Hematopoietic multipotent progenitor cell (in vitro differentiated cells): ENCODE measurements at places on chromosomes 7 and 10.

DNA sequence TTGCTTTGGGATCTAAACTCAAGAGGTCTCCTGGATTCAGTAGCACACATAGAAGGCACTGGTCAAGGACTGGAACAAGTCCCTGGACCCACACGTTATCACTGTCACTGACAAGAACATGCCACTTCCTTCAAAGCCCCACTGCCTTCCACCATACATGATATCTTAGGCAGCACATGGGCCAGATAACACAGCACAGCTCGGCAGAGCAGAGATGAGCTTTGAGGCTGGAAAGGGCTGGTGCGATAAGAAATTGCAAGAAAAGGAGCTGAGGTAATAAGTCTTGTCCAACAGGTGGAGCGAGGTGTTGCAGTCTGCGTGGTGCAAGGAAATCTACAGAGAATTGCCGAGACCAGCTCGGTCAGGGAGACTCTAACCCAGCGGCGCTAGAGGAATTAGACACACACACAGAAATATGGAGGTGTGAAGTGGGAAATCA, 139.8 kb upstream of the CDK13 start:
- peak; percentile 42 for DNase-seq

DNA sequence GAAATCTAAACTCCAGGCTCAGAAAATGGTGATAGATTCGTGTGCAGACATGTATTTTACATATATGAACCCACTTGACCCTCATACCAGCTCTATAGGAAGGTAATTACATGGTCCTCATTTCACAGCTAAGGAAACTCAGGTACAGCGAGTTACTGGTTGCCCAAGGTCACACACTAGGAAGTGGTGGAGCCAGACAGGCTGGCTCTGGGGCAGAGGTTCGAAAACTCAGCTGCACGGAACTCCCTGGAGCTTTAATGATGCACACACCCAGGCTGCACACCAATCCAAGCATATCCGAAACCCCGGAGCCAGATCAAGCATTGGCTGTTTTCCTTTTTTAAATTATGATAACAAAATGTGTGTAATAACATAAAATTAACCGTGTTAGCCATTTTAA, 172.4 kb downstream of the COBL start:
- DNase-seq, result no peak

DNA sequence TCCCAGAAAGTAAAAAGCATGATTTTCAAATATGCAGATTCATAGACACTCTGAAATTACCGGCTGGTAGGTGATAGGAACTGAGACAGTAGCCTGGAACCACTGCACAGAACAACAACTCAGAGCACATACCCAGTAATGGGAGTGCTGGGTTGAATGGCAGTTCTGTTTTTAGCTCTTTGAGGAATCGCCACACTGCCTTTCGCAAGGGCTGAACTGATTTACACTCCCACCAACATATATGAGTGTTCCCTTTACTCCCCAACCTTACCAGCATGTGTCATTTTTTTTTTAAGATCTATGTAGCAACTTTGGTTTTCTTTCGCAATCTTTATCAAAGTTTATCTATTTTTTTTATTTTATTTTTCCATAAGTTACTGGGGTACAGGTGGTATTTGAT, 358.8 kb downstream of the CALN1 start:
- DNase-seq, result no peak

DNA sequence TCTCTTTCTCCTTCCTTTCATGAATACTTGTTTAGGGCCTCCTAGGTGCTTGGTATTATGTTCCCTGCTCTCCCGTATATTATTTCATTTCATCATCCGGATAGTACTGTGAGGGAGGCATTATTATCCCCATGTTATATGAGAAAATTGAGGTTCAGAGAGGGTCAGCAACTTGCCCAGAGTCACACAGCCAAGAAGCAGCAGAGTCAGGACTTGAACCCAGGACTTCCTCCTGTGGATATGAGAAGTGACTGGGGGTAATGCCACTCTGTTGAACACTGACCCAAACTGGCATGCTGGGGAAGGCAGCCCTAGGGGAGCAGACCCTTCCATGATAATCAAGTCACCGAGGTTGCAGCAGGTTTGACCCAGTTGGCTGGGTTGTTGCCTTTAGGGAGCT, 8.2 kb upstream of the SFRP5 start:
- no peak for DNase-seq

DNA sequence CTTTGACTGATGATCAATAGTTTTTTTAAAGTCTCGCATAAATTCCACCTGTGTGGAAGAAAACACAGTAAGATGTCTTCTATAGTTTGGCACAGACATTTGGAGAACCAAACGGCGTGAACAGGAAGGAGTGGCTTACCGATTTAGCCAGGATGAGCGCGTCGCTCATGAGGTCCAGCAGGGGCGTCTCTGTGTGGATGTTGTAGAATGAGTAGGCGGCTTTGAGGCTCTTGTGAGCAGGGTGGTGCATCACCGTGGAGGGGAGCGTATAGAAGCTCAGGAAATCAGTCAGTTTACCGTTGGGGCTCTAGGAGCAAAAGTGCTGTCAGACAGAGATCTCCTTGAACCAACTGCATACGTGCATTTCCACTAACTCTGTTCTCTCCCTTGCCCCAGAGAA, 15.5 kb downstream of the RPP38 start:
- no peak for DNase-seq

DNA sequence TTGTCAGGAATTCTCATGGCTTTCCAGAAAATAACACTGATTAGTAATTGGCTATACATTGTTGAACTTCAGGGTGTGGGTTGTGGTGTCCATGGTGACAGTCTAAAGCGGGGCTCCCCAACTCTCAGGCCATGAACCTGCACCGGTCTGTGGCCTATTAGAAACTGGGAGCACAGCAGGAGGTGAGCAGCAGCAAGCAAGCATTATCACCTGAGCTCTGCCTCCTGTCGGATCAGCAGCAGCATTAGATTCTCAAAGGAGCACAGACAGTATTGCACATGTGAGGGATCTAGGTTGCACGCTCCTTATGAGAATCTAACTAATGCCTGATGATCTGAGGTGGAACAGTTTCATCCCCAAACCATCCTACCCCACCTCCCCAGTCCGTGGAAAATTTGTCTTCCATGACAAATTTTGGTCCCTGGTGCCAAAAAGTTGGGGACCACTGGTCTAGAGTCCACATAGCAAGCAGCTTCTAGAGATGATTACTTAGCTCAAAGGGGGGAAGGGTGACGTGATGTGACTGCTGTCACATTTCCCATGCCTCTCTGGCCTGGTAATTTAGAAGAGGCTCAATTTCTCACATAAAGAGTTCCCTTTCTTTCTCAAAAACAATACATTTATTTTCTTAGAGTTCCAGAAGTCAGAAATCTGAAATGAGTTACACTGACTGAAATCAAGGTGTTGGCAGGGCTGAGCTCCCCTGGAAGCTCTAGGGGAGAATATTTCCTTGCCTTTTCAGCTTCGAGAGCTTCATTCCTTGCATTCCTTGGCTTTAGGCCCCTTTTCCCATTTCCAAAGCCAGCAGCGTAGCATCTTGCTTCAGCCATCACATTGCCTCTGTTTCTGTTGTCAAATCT, 17.6 kb upstream of the FAM221A start:
- DNase-seq, result no peak

DNA sequence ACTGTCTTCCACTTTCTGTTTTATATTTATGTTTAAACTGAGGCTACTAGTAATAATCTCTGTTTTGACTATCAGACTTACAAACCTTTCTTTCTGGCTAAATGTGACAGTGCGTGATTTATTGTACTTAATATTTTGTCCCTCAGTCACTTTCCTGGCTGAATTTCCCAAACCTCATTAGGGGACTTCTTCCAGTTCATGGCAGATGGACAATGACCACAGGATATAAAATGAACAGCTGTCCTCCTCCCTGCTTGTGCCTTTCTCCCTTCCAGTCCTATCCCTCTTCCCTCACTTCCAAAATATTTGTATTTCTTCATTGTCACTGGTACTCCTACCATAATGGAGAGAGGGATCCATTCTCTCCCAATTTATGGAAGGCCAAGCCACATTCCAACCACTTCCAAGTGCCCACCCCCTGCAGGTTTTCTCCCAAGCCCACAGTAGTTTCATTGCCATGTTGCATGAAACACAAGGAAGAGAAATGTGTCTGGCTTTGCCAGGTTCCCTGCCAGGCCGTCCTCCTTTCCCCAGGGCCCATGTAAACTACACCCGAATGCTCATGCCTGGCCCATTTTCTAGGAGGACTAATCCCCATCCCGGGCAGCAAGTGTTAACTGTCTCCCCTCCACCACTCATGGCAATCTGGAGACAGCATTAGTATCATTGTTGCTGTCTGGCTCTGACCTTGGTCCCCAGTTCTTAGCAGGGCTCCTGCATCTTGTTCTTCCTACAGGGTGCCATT, 269.5 kb upstream of the SLC26A5 start:
- no peak for DNase-seq

DNA sequence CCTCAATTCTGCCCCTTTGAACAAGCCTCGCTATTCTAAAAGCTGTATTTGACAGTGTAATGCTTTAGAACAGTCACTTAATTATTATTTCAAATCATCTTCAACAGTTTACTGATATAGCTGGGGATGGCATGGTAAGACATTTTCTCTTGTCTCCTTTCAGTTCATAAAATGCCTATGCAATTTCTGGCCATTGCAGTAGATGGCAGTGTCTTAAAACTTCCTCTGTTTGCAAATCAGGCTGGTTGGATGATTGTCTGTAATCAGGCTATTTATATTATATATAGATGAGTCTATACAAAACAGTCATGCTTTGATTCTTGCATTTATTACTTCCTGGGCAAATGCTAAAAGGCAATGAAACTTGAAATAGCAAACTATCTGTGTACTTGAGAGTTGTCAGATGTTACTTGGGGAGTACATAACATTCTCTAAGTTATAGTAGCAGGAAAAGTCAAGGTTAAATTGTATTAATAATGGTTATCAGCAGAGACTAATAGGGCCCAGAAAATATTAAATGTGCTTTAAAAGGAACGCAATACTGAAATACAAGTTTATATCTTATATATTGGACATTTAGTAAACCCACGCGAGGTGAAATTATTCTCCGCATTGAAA, 55.5 kb upstream of the LHFPL3 start:
- DNase-seq, result no peak

- DNase-seq, result no peak
Observed at GRCh38 chr10:48251525-48252353, 22.8 kb downstream of the FRMPD2 start.

GRCh38 chr7:99042957-99043356, 101.0 kb downstream of the SMURF1 start:
- no peak for DNase-seq

GRCh38 chr7:128219636-128220035, 21.4 kb upstream of the LEP start:
- DNase-seq, result no peak

GRCh38 chr10:109945473-109946177, 22.3 kb upstream of the XPNPEP1 start:
- DNase-seq, result no peak

GRCh38 chr10:80900661-80901060, 363.0 kb downstream of the SH2D4B start:
- DNase-seq, result no peak

DNA sequence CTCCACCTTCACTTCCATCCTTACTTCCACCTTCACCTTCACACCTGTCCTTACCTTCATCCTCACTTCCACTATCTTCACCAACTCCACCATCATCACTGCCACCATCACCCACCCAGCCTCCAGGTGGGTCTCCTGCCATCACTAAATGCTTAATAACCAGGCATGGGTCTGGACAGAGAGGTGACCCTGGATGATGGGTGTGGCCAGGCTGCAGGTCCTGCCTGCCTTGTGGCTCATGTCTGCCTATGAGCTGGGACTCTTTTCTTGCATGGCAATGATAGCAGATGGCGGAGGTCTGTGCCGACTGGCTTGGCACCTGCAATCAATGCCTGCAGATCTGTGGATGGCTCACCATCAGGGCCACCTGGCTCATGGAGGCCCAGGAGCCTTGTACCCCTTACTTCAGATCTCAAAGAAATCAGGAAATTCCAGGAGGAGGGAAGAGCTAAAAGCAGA, 60.1 kb upstream of the ELN start:
- DNase-seq, result no peak

GRCh38 chr7:18290865-18291264, 204.7 kb upstream of the HDAC9 start:
- DNase-seq, result no peak

DNA sequence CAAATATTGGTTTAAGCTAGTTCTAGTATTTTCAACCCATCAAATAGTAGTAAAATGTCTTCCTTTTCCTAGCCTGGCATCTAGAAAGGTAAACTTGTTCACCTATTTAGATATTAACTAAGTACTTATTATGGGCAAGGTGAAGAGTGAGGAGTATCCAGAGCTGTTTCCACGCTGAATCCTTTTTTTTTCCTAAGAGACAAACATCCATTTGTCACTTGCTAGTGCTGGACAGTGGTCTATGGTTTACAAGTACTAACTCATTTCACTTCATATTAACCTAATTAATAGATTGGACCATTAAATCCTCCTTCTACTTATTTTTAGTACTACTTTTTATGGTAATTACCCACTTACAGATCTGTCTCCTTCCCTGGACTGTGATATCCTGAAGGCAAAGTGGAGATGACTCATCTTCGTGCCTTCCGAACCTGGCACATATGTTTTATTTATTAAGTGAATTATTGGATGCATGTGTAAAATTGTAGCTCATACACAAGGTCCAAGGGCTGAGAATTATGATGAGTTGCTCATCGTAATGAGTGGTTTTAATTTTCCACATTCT, 159.6 kb upstream of the IGFBP3 start:
- DNase-seq, result no peak

DNA sequence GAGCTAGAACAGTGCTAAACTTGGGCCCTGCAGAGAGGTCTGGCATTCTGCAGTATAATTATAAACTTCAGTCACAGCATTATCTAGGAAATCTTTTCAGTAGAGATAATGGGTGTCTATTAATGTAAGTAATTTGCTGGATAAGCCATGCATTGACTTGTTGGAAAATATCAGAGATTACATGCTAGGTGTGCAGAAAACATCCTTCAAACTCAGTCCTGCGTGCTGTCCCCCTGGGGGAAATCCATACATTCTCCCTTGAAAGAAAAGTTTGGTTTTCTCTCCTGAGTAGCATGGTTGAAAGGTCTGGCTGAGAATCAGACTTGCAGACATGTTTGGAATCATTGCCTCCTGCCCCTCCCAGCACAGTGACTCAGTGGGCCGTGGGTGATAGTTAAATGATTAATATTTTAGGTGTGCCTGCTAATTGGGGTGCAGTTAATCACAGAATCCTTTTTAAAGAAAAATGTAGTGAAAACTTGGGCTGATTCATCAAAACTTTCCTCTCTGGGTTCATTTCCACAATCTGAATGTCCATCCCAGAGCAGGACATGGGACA, 13.9 kb upstream of the PRXL2A start:
- no peak for DNase-seq

GRCh38 chr7:120724448-120724847, 133.5 kb downstream of the TSPAN12 start:
- DNase-seq, result no peak
